ENCODE measurements at places on chromosomes 5 and 9.
A peak's percentile ranks its signal among the peaks of the same experiment; 100 is the strongest.

GRCh38 chr9:34526026-34526425, 3.2 kb upstream of the ENHO start:
- no peak for DNase-seq

GRCh38 chr5:29054282-29054681, 2015.9 kb upstream of the CDH9 start:
- DNase-seq: no peak

GRCh38 chr9:106697750-106698502, 165.0 kb upstream of the ZNF462 start:
- no peak for DNase-seq

DNA sequence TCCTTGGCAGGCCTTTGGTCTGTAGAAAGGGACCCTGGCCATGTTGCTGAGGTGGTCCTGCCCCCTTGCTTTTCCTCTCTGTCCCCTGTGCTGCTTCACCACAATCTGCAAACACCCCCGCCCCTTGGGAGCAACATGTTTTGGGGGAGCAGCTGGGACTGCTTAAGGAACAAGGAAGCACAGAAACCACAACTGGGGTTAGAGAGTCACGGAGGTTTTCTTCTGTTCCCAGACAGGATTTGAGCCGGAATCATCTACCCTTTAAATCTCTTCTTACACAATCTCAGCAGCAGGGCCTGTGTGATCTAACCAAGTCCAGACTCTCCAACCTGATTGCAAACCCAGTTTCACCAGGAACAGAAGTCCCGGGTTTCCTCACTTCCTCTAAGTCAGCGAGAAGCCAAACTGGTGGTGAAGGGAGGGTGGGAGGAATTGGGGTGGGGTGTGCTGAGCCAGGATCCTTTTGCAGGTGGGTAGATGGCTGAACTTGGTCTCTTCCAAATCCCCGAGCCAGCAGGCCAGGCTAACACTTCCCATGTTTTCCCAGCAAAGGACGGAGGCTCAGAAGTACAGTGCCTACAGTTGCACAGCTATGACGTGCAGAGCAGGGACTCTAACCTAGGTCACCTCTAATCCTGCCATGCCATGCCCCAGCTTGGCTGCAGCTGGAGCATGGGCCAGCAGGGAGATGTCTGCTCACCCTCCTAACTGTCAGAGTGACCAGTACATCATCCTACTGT, 25.0 kb downstream of the SH3PXD2B start:
- DNase-seq: no peak

- DNase-seq: no peak
Observed at GRCh38 chr9:82454509-82455190, 466.1 kb downstream of the SPATA31D1 start.

- no peak for DNase-seq
Observed at GRCh38 chr9:77099388-77099787, 77.9 kb upstream of the VPS13A start.

GRCh38 chr5:61301341-61302199, 30.5 kb upstream of the ZSWIM6 start:
- no peak for DNase-seq

GRCh38 chr5:31889001-31889561, 250.2 kb downstream of the PDZD2 start:
- DNase-seq: no peak

DNA sequence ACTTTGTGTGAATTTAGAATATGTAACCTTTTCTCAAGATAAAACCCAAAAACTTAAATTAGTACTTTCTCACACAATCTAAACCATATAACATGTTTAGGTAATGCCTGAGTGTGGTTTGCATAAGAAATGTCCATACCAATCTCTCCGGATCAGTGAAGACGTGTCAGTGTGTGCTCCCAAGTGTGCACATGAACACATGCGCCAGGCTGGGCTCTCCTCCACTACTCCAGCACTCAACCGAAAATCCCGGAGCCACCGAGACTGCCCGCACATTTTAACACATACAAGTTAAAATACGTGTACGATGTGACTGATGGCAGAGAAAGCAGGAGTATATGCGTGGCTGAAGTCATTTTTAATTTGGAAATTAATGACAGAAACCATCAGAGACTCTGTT, 658.4 kb downstream of the EFNA5 start:
- no peak for DNase-seq

DNA sequence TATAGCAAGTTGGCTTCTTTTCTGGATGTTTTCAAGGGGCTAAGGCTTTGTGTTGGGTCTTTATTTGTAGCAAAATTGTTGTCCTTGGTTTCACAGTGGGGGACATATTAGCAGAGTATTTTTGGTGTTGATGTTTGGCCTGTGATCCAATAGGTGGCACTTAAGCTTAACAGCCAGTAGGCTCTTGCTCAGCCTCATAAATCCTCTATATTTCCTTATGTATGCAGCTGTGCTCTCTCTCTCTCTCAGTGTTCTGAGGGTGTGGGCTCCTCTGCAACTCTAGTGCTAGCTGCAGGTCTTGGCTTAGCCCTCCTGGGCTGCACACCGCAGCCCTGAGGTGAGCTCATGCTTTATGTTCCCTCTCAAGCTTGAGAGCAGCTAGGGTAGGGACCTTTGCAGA, 195.0 kb upstream of the GHR start:
- no peak for DNase-seq

DNA sequence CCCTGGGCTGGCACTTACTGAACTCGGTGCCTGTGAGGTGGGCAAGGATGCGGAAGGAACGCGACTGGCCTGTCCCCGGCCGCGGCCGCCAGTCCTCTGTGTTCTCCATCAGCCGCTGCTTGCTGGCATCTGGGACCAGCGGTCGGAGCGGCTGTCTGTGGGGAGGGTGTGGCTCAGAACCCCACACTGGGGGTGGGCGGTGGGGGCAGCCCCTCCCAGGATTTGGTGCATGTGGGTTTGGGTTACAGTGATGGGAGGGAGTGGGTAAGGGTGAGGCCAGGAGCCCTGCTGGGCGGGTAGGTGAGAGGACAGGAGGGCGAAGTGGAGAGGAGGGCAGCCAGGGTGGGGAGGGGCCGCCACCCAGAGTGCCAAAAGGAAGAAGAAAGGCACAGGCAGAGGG, 6.4 kb downstream of the PDLIM7 start:
- no peak for DNase-seq

GRCh38 chr5:95620030-95620869, at the start of gene GPR150:
GPR150 (plus strand) TSS chr5:95620087; CDS start chr5:95620276, 189 bp downstream.
- DNase-seq: peak; percentile 64

GRCh38 chr5:6510132-6510531, 61.5 kb downstream of the UBE2QL1 start:
- DNase-seq: no peak

All from stimulated activated CD4-positive, alpha-beta T cell treated with anti-CD3 and anti-CD28 coated beads, Interleukin-4, amount 100 ng/mL, for 24 hours (primary cell).